ENCODE measurements at places on chromosomes 1 and 21.

GRCh38 chr1:112565800-112566199, 53.1 kb downstream of the ST7L start:
- DNase-seq = no peak

DNA sequence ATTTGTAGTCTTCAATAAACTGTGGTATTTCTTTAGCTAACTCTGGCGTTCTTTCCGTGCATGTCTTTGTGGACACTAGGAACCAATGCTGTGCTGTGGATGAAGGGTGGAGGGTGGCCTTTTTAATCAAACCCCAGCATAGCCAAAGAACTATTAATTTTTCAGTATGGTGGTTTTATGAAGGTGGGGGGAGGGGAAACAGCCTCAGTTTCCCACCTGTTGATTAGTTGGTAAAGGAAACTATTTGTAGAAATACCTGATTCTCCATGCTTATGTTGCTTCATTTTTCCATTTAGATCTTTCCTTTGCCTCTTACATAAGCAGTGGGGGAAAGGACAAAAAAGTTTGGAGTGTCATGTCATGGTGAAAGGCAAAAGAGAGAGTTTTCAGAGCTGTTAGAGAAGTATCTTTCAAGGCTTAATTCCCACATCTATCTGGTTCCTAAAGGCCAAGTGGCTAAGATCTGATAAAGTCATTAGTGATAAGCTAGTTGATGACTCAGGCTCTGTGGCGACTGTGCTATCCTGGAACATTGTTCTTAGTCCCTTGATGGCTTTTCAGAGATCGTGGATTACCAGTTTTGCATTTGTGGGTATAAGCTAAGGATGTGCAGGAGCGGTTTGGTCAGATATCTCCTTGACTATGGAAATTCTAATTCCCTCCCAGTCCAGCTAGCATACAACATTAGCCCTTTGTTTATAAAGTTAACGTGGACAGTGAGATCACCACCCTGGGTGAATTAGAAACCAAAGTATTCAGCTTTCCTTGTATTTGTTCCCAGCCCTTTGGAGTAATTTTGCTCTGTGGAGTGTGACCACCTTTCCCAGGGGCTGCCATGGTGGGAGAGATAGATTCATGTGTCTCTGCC, 8.7 kb upstream of the HAX1 start:
- DNase-seq = no peak

GRCh38 chr1:156647351-156647750, 5.4 kb downstream of the BCAN start:
- no peak for DNase-seq

GRCh38 chr1:241834733-241835377, 13.1 kb upstream of the EXO1 start:
- DNase-seq = no peak

DNA sequence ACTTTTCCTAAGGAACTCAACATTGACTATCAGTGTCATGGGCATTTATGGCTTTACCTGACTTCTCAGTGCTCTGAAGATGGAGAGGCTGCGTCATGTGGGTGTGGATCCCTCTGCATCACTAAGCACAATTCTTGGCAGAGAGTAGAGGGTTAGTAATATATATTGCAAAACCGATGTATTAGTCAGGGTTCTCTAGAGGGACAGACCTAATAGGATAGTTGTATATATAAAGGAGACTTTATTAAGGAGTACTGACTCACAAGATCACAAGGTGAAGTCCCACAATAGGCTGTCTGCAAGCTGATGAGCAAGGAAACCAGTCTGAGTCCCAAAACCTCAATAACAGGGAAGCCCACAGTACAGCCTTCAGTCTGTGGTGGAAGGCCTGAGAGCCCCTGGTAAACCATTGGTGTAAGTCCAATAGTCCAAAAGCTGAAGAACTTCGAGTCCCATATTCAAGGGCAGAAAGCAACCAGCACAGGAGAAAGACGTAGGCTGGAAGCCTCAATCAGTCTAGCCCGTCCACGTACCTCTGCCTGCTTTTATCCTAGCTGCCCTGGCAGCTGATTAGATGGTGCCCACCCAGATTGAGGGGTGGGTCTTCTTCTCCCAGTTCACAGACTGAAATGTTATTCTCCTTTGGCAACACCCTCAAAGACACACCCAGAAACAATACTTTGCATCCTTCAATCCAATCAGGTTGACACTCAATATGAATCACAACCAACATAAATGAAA, 159.7 kb upstream of the NRIP1 start:
- DNase-seq = no peak
